ENCODE measurements at places on chromosomes 5 and 9. TPM values are rescaled to one million over a fixed set of nuclear protein-coding genes. Genes with fewer than 3 reads are reported as not detected.

DNA sequence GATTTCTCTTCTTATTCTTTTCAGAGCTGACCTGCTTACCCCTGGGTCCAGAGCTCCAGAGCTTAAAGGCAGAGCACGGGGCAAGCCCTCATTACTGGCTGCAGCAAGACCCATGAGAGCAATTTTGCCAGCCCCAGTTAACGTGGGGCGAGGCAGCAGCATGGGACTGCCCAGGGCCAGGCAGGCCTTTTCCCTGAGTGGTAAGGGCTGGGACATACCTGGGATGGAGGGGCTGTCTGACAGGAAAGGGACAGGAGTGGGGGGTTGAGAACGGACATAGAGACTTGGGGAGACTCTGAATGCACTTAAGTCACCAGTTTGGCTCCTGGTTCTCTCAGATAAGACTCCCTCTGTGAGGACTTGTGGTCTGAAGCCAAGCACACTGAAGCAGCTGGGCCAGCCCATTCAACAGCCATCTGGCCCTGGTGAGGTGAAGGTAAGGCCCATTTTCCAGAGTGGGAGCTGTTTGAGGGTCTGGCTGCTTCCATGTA is 26.2 kb downstream of the HMGXB3 start:
- no peak for DNase-seq
- no peaks in the 10 kb centered on the region for H3K27me3 ChIP-seq
- H3K27ac ChIP-seq = no peak overlapping the region
- H3K4me3 ChIP-seq = no peak overlapping the region
- H3K36me3 ChIP-seq = peaks cover 40% of the 10 kb centered on the region
- peaks cover 7% of the 10 kb centered on the region for H3K4me1 ChIP-seq

DNA sequence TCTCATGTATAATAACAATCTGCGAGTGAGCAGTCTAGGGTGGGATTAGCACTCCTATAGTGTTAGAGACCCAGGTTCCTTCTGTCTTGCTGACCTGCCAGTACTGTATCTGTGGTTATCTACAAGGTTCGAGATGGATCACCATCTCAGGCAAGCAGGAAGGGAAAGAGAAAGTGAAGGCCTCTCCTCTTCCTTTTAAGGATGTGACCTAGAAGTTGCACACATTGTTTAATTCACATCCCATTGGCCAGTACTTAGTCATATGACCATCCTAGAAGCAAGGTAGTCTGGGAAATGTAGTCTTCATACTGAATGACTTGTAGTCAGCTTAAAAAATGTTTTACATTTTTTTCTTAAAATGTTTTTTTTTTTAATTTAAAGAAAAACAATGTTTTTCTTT is 168.6 kb downstream of the CARTPT start:
- peak overlapping the region; percentile 53 for H3K27ac ChIP-seq
- H3K27me3 ChIP-seq = peaks cover 8% of the 10 kb centered on the region
- peak overlapping the region; percentile 38 for H3K4me3 ChIP-seq

DNA sequence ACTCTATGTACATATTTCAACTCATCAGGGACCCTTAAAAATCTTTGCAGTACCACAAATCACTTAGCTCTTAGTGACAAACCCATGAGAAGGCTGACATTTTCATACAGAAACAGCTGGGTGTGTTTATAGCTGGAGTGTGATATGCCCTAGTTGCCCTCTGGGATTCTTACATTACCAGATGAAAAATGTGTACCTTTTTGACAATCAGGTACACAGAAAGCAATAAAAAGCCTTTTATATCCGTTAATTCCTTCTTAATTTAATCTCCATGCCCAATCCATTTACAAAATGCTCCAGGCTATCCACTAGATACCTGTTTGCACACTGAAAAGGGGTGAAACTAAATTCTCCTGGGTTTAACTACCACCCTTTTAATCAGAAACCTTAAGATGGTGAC is 222.9 kb downstream of the KIAA0825 start:
- no peak overlapping the region for H3K27ac ChIP-seq
- H3K4me1 ChIP-seq = no peaks in the 10 kb centered on the region
- DNase-seq = no peak
- no peaks in the 10 kb centered on the region for H3K36me3 ChIP-seq
- no peak overlapping the region for H3K4me3 ChIP-seq
- H3K27me3 ChIP-seq = no peaks in the 10 kb centered on the region

DNA sequence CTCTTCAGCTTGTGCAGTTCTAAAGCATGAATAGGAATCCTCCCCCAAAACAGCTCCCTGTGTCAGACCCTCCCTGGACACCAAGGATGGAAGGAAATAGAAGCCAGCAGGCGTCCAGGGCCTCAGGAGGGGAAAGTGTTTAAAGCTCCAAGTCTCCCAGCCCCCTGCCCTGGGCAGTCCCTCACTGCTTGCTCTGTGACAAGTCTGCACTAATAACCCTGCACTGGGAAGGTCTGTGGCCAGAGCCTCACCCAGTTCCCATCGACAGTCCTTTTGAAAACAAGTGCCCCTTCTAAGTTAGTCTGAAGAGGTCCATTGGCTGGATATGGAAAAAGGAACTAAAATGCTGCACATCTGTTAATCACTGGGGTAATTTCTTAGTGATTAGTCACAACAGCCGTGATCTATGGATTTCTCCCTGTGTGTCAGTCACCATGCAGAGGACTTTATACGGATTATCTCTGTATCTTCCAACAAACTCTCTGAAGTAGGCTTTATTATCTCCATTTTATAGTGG is 195.3 kb downstream of the FBXL7 start:
- DNase-seq = peak; percentile 50
- H3K4me1 ChIP-seq = peaks cover 13% of the 10 kb centered on the region
- no peaks in the 10 kb centered on the region for H3K36me3 ChIP-seq

DNA sequence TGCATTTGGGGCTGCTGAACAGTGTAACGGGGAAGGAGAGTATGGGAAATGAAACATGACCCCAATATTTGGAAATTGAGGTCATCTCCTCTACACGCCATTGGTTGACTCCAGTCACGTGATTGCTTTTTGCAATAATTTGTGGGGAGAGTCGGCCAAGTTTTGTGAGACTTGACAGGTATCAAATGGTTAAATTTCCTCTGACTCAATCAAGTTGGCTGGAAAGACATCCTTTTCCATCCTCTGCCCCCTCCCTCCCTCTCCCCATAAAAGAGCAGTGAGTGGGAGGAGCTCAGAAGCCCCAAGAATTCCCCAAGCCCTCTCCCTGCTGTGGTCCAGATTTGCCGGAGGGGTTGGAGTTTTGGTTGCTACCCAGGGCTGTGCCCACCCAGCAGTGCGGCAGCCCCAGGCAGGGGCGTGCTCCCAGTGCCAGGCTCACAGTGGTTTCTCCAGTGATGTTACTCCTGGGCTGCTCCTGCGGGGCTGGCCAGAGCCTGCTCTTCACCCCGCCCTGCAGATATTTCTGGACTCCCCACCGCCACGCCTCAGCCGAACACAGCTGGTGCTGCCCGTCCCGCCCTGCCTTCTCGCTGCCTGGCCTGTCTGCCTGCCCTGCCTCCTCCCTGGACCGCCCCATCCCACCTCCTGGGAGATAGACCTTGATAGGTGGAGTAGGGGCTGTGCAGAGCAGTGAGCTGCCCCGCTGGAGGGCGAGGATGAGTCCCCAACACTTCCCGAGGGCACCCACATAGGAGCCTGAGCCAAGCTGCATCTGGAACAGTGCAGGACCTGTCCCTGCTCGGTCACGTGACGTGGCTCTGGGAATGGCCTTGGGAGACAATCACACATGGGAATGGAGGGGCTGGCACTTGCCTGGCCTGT is 3.4 kb downstream of the COL5A1 start:
- H3K27ac ChIP-seq = peak overlapping the region; percentile 87
- peak overlapping the region; percentile 44 for H3K4me3 ChIP-seq
- H3K36me3 ChIP-seq = peaks cover 30% of the 10 kb centered on the region
- peaks cover 43% of the 10 kb centered on the region for H3K4me1 ChIP-seq
- DNase-seq = peak; percentile 99

- H3K27me3 ChIP-seq = no peaks in the 10 kb centered on the region
- no peak overlapping the region for H3K27ac ChIP-seq
- H3K36me3 ChIP-seq = no peaks in the 10 kb centered on the region
- peaks cover 2% of the 10 kb centered on the region for H3K4me1 ChIP-seq
- DNase-seq = no peak
Measured at GRCh38 chr9:93415176-93415690, 36.3 kb upstream of the FAM120A start.

DNA sequence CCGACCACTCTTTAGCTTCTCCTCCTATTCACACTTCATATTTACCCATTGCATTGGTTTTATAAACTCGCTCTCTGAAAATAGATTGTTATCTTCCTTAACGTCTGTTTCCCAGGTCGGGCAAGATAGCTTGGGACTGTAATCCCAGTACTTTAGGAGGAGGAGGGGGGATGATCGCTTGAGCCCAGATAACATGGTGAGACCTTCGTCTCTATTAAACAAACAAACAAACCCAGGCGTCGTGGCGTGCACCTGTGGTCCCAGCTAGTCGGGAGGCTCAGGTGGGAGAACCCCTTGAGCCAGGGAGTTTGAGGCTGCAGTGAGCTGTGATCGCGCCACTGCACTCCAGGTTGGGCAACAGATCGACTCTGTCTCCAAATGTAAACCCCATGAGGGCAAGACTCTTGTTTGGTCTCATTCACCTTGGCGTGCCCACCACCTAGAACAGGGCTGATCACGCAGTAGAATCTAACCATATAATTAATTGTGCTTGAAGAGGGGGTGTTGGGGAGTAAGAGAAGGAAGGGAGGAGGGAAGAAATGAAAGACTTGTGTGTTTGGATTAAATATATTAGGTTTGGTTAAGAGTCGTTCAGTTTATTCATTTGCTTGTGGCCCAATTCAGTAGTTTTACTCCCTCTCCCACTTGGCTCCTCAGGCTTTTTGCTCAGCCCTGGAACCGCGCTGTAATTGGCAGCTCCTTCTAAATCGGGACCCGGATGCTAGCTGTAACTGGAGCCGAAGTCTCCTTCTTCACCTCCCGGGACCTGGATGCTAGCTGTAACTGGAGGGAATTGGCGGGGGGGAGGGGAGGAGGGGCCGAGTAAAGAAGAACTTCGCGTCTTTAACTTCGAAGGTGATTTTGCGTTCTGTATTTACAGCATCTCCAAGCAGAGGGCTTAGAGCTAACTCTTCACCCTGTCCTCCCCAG is 24.9 kb downstream of the CDKN2A start:
- no peak overlapping the region for H3K4me3 ChIP-seq
- peaks cover 11% of the 10 kb centered on the region for H3K36me3 ChIP-seq
- peaks cover 4% of the 10 kb centered on the region for H3K4me1 ChIP-seq
- no peak overlapping the region for H3K27ac ChIP-seq
- no peak for DNase-seq

DNA sequence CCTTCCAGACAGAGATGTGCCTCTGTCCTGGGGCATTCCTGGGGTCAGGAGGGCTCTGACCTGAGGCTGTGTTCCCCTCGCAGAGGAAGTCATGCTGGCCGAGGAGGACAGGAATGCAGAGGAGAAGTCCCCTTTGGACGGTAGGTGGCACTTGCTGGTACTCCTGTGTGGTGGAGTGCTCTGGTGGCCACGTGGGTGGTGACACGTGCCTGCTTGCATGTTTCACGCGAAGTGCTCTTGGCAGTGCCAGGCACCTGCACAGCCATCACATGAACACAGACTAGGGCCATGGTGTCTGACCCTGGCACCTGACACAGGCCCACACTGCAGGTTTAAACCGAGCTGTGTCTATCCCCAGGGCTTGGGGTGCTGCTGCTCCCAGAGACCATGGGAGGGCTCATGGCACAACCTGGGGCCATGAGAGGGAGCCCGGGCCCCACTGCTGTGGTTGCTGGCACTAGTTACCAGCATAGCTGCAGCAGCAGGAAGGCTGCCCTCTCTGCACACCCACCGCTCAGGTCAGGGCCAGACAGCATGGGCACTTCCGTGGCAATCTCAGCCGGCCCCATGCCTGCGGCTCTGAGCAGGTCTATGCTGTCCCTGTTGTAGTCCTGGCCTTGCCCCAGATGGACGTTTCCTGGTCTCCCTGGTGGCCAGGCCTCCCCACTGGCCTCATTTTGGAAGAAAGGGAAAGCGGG is 79.3 kb downstream of the CACNA1B start:
- H3K27ac ChIP-seq = no peak overlapping the region
- H3K27me3 ChIP-seq = no peaks in the 10 kb centered on the region
- DNase-seq = no peak
- H3K4me1 ChIP-seq = no peaks in the 10 kb centered on the region
- H3K4me3 ChIP-seq = no peak overlapping the region

DNA sequence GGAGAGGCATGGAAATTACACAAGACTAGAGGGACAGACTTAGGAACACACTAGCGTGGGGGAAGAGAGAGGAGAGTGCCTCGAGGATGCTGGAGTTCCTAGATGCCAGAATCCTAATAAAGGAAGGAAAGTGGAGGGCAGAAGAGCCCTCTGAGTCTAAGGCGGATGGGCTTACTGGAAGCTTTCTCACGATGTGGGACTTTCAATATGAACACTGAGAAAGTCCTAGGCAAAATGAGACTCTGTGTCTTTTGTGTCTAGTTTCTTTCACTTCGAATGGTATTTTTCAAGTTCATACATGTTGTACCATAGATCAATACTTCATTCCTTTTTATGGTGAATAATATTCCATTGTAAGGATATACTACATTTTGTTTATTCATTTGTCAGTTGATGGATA is 239.4 kb downstream of the NSG2 start:
- no peak overlapping the region for H3K4me3 ChIP-seq
- H3K4me1 ChIP-seq = no peaks in the 10 kb centered on the region
- no peak overlapping the region for H3K27ac ChIP-seq
- H3K27me3 ChIP-seq = no peaks in the 10 kb centered on the region
- no peaks in the 10 kb centered on the region for H3K36me3 ChIP-seq

- no peaks in the 10 kb centered on the region for H3K36me3 ChIP-seq
- no peaks in the 10 kb centered on the region for H3K4me1 ChIP-seq
- DNase-seq = no peak
- no peak overlapping the region for H3K27ac ChIP-seq
- no peaks in the 10 kb centered on the region for H3K27me3 ChIP-seq
Measured at GRCh38 chr9:29174136-29174535, 1600.9 kb upstream of the C9orf72 start.

GRCh38 chr9:88947581-88948573 is 43.4 kb upstream of the S1PR3 start:
- DNase-seq = peak; percentile 86
- H3K27me3 ChIP-seq = peaks cover 2% of the 10 kb centered on the region
- no peak overlapping the region for H3K27ac ChIP-seq
- H3K4me1 ChIP-seq = peaks cover 20% of the 10 kb centered on the region
- H3K4me3 ChIP-seq = no peak overlapping the region

GRCh38 chr5:60196385-60197113 is 303.0 kb upstream of the PDE4D start:
- H3K27ac ChIP-seq = no peak overlapping the region
- no peaks in the 10 kb centered on the region for H3K27me3 ChIP-seq
- peak; percentile 72 for DNase-seq
- no peaks in the 10 kb centered on the region for H3K36me3 ChIP-seq
- no peaks in the 10 kb centered on the region for H3K4me1 ChIP-seq

- no peak overlapping the region for H3K27ac ChIP-seq
- no peaks in the 10 kb centered on the region for H3K36me3 ChIP-seq
- peaks cover 8% of the 10 kb centered on the region for H3K27me3 ChIP-seq
- H3K4me1 ChIP-seq = no peaks in the 10 kb centered on the region
- DNase-seq = no peak
Measured at GRCh38 chr9:109278848-109279247, 42.0 kb downstream of the EPB41L4B start.

Gene SPINK7
- not detected for total RNA-seq

Gene GFI1B
- total RNA-seq = not detected

Gene PCDHGA5
- 2.0 TPM for total RNA-seq

Gene SAPCD2
- 3.4 TPM for total RNA-seq

Gene IFNA21
- not detected for total RNA-seq

Gene GPRIN1
- 2.5 TPM for total RNA-seq

Gene C9orf43
- 0.36 TPM for total RNA-seq

Gene UBE2B
- total RNA-seq = 6.3 TPM

Gene C9orf40
- total RNA-seq = 0.36 TPM

Gene ABLIM3
- total RNA-seq = 33.3 TPM
